Naive thymus-derived CD4-positive, alpha-beta T cell (primary cell): ENCODE measurements at places on chromosomes 11 and 22. TPM values are rescaled to one million over a fixed set of nuclear protein-coding genes. Genes with fewer than 3 reads are reported as not detected.

The CYP2D6 gene
- total RNA-seq: 13.3 TPM

The UCP3 gene
- 3.8 TPM in 2 replicates for total RNA-seq

The MCAT gene
- total RNA-seq: 9.4 TPM

The ART1 gene
- not detected for total RNA-seq

The POU2F3 gene
- 0.24 and 0.38 TPM in 2 replicates for total RNA-seq
